ENCODE measurements at places on chromosomes 3 and 15.

DNA sequence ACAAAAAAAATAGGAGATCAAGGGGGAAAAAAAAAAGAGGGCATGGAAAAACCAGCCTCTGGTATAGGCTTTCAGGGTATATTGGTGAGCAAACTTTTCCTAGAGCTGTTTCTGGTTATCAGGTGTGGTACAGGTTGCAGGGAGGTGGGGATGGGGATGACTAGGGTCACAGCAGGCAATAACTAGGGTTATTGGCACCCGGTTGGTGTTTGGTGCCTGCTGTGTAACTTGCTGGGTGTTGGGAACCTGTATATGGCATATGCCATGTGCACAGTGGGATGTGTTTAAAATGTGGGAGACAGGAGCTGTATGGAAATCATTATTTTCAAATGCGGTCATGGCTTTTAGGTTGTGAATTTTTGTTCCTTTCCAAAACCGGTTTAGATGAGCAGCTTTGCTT is 119.2 kb downstream of the PTPRG start:
- DNase-seq = no peak

GRCh38 chr3:184806567-184807271 is 5.2 kb upstream of the VPS8 start:
- DNase-seq = no peak

DNA sequence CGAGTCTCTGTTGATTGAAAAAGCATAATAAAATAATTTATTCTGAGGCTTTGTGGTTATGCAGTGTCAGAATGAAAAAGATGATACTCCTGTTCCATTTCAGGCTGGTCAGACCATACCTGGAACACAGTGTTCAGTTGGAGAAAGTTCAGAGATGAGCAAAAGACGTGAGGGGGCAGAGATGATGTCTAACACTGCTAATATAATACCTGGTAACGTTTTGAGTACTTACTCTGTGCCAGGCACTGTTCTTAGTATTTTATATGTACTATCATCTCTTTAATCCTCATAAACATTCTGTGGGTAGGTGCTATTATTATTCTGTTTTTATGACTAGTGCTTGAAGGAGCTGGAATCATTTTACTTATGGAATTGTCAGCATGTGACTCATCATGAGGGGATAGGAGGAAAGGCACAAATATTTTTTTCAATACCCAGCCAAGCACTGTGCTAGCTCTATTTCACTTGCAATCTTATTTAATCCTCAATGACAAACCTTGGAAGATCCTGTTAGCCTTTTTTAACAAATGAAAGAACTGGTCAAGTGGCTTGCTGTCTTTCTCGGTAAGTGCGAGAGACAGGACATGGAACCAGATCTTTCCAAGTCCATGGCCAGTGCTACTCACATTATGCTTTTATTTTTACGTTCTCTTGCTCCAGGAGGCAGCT is 31.8 kb downstream of the IQGAP1 start:
- DNase-seq = no peak

DNA sequence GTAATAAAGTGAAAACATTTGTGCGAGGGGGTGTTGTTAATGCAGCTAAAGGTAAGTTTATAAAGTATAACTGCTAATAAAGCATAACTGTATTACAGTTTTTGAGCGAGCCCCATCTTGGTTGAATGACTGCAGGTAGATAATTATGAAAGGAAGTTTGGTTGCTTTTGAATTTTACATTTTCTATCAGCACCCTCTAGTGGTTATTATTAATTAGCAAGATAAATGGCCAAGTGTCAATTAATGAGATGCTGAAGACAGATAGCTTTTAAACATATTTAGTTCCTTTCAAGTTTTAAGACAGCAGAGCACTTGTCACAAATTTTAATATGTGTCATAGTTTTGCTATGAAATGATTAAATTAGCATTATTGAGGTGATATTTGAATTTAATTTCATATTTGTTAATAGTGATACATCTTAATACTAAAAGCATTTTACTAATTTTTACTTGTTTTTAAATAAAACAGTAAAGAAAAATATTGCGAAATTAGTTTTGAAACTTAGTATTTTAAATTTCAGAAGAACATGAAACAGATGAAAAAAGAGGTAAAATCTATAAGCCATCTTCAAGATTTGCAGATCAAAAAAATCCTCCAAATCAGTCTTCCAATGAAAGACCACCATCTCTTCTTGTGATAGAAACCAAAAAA is 15.1 kb downstream of the U2SURP start:
- DNase-seq = no peak

GRCh38 chr15:82129149-82129692 is 83.4 kb upstream of the MEX3B start:
- DNase-seq = no peak
